ENCODE measurements at places on chromosomes 12 and 14. TPM values are rescaled to one million over a fixed set of nuclear protein-coding genes. Genes with fewer than 3 reads are reported as not detected.

DNA sequence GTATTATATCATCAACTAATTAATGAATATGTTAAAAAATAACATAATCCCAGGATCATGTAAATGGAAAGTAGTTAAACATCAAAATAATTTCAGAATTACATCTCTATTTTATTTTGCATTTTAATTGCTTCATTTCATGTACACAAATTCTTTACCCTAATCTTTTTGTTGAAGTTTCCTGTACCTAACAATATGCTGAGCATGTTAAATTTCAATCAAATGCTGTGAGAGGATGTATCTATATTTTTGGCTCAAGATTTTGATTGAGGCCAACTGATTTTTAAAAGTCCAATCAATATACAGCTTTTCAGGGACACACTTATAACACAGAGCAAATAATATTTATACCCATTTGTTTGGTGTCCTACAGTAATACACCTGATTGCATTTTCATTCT lies 6.4 kb downstream of the GPRC5D start:
- no peak overlapping the region for H3K4me3 ChIP-seq
- no peak overlapping the region for H3K27ac ChIP-seq
- H3K36me3 ChIP-seq, result no peaks in the 10 kb centered on the region
- H3K27me3 ChIP-seq, result no peaks in the 10 kb centered on the region
- no peak for DNase-seq
- no peaks in the 10 kb centered on the region for H3K4me1 ChIP-seq

The NPFF gene
- not detected for total RNA-seq

DNA sequence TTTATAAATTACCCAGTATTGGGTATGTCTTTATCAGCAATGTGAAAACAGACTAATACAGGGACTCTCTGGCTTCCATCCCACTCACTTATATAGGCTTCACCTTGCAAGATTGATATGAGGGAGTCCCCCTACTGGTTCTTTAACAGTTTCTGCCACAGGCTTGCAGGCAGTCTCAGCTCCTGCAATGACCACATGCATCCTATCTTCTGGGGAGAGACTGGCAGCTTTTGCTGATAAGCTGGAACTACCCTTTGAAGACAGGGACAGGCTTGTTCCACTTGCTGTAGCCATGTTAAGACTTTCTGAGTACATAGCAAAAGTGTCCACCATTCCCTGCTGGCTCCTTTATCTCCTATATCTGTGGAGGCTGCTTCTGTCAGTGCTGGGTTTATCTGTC lies 531.7 kb upstream of the FLRT2 start:
- no peaks in the 10 kb centered on the region for H3K4me1 ChIP-seq
- no peaks in the 10 kb centered on the region for H3K36me3 ChIP-seq
- H3K27ac ChIP-seq, result no peak overlapping the region
- H3K4me3 ChIP-seq, result no peak overlapping the region
- no peaks in the 10 kb centered on the region for H3K27me3 ChIP-seq

The DYNLL1 gene
- total RNA-seq, result 490 TPM

DNA sequence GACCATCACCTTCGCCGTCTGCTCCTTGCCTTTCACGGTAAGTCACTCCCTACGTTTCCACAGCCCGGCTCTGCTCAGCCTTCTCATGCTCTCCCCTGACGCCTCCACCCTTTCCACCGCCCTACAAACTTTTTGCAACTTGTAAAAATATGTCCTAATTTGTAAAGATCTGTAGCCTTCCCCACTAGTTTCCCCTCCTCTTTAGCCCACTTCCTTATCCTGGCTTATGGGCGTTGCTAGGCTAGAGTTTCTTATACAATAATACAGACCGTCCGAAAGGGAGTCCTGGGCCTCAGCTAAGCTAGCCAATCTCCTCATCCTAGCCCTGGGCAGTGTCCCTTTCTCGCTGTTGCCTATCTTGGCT lies 1.2 kb downstream of the PTGER2 start:
- H3K4me1 ChIP-seq, result peaks cover 17% of the 10 kb centered on the region
- no peaks in the 10 kb centered on the region for H3K36me3 ChIP-seq
- no peak overlapping the region for H3K27ac ChIP-seq
- peak overlapping the region; percentile 76 for H3K4me3 ChIP-seq

DNA sequence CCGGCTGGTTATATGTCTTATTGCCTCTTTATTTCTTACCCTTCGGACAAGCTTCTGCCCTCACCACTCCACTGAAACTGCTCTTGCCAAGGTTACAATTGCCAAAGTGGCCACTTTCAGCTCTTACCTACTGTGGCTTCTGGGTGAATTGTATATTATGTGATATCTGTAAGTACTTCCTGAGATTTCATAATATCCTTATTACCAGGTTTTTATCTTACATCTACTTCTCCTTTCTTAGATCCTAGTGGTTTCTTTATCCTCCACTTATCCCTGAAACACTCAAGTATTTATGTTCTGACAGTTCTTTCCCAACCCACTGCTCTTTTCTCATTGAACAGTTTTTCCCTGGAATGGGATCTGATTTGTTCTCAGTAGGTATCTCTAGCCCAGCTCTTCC lies 10.5 kb downstream of the CELA1 start:
- no peaks in the 10 kb centered on the region for H3K27me3 ChIP-seq
- no peak overlapping the region for H3K27ac ChIP-seq
- no peak overlapping the region for H3K4me3 ChIP-seq
- H3K36me3 ChIP-seq, result no peaks in the 10 kb centered on the region

The WNT1 gene
- total RNA-seq, result not detected

DNA sequence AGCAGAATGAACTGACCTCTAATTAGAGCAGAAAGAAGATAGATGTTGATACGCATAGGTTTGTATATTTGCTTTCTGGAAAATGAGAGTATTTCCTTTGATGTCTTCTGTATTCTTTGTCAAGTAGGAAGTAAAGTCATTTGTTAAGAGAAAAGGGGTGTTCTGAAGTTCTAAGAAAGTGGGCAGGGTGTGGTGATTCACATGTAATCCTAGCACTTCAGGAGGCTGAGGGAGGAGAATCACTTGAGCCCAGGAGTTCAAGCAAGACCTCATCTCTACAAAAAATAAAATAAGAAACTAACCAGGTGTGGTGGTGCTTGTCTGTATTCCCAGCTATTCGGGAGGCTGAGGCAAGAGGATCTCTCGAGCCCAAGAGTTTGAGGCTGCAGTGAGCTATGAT lies 2.8 kb downstream of the RHNO1 start:
- no peak for DNase-seq
- no peak overlapping the region for H3K27ac ChIP-seq
- no peaks in the 10 kb centered on the region for H3K27me3 ChIP-seq
- H3K36me3 ChIP-seq, result no peaks in the 10 kb centered on the region
- no peak overlapping the region for H3K4me3 ChIP-seq

DNA sequence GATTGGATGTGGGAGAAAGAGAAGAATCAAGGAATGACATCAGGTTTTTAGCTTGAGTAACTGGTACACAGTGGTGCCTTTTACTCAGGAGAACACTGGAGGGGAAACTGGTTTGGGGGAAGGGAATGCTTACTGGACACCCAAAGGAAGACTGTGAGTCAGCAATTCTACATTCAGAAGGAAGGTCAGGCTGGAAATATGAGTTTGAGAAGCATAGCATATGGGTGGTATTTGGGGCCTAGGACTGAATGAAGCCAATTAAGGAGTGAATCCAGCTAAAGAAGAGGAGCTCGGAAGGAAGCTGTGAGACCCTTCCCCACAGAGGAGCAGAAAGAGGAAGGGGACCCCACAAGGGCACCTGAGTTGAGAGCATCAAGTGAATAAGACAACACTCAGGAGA lies 35.4 kb downstream of the DMAC2L start:
- no peaks in the 10 kb centered on the region for H3K27me3 ChIP-seq
- no peak overlapping the region for H3K4me3 ChIP-seq
- H3K4me1 ChIP-seq, result peaks cover 42% of the 10 kb centered on the region
- no peaks in the 10 kb centered on the region for H3K36me3 ChIP-seq

DNA sequence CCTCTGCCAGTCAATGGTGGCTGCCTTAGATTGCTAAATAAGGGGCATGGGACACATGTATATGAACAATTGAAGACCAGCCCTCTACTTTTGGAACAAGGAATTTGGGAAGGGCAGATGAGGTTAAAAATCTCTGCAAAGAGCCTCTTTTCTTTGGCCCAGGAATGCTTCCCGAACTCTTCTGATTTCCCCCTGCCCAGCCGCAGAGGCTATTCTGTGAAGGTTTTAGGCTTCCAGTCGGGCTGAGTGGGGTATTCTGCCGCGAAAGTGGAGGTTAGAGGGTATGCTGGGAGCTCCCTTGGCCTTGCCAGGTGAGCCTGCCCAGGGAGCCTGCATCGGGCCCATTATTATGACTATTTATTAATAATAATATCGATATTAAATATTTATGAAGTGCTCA lies 1.2 kb downstream of the POU6F1 start:
- H3K4me1 ChIP-seq, result peaks cover 17% of the 10 kb centered on the region
- DNase-seq, result no peak
- H3K27ac ChIP-seq, result no peak overlapping the region
- no peaks in the 10 kb centered on the region for H3K27me3 ChIP-seq
- H3K36me3 ChIP-seq, result no peaks in the 10 kb centered on the region
- H3K4me3 ChIP-seq, result peak overlapping the region; percentile 67

GRCh38 chr14:66643344-66643743 lies 135.4 kb downstream of the GPHN start:
- DNase-seq, result peak; percentile 25
- peaks cover 3% of the 10 kb centered on the region for H3K4me1 ChIP-seq
- no peak overlapping the region for H3K4me3 ChIP-seq
- no peaks in the 10 kb centered on the region for H3K27me3 ChIP-seq
- no peaks in the 10 kb centered on the region for H3K36me3 ChIP-seq

DNA sequence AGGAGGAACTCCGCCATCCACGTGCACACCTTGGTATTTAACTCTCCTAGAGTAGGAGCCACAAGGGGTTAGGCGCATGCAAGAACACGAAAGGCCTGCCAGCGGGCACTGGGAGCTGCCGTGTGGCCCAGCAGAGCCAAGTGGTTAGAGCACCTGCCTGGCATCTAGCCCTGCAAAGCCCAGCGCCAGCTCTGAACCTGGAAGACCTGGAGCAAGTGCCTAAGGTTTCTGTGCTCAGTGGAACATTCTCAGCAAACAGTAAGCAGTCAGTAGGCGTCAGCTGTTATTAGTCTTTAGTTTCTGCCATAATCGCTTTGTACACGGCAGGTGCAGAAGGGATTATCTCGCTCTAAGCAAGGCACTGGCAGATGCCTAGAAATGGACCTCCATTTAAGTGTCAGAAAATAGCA lies 55.4 kb downstream of the SETD3 start:
- H3K36me3 ChIP-seq, result no peaks in the 10 kb centered on the region
- no peak overlapping the region for H3K27ac ChIP-seq
- no peak for DNase-seq
- H3K4me1 ChIP-seq, result peaks cover 8% of the 10 kb centered on the region
- no peaks in the 10 kb centered on the region for H3K27me3 ChIP-seq

- no peaks in the 10 kb centered on the region for H3K36me3 ChIP-seq
- DNase-seq, result peak; percentile 92
- H3K4me1 ChIP-seq, result peaks cover 7% of the 10 kb centered on the region
- H3K27ac ChIP-seq, result no peak overlapping the region
- H3K4me3 ChIP-seq, result no peak overlapping the region
- no peaks in the 10 kb centered on the region for H3K27me3 ChIP-seq
Measured at GRCh38 chr12:92561543-92561899, 141.3 kb upstream of the PLEKHG7 start.

DNA sequence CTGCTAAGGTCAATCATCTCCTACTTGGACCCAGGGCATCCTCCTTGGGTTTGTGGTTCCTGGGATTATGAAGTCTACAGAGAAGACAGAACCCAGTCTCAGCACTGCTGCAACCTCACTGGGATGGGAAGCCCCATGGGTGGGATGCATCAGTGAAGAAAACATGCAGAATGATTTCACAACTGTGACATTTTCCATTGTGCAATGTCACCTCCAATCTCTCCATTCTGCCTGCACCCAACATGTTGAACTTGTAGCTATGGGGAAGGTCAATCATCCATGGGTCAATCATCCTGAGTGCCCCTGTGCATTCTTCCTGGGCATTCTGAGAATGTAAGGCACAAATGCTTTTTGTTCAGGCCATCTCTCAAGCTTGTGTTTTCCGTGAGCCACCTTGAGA lies 1004.4 kb upstream of the TMEM132C start:
- no peak overlapping the region for H3K27ac ChIP-seq
- DNase-seq, result no peak
- H3K36me3 ChIP-seq, result no peaks in the 10 kb centered on the region

- no peaks in the 10 kb centered on the region for H3K36me3 ChIP-seq
- peaks cover 21% of the 10 kb centered on the region for H3K27me3 ChIP-seq
- no peak overlapping the region for H3K27ac ChIP-seq
- no peak overlapping the region for H3K4me3 ChIP-seq
- peaks cover 15% of the 10 kb centered on the region for H3K4me1 ChIP-seq
Measured at GRCh38 chr14:47678157-47678556, 2.8 kb upstream of the MDGA2 start.

DNA sequence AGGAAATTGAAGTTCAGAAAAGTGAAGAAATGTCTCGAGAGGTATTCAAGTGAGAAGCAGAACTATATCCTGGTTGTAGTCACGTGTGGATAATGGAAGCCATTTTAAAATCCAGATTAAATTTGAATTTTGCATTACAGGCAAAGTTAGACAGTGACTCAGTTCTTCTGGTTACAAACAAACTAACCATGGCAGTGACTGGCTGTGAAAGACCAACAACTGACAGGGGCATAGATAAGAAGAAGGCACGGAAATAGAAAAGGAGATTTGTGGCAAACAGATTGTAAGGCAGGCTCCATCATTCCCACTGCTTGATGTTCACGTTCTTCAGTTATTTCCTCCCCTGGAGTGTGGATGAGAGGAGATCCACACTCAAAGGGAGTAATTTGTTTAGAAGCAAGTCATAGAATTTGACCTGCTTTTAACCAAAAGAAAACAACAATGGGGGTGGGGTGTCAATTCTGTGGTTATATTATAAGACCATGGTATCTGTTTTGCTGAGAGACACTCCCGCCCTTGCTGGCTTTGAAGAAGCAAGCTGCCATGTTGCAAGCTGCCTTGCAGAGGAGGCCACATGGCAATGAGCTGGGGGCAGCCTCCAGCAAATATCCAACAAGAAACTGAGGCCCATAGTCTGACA lies 795.3 kb downstream of the VRK1 start:
- no peak overlapping the region for H3K27ac ChIP-seq
- H3K36me3 ChIP-seq, result no peaks in the 10 kb centered on the region

The ESPL1 gene
- total RNA-seq, result 1.2 TPM

DNA sequence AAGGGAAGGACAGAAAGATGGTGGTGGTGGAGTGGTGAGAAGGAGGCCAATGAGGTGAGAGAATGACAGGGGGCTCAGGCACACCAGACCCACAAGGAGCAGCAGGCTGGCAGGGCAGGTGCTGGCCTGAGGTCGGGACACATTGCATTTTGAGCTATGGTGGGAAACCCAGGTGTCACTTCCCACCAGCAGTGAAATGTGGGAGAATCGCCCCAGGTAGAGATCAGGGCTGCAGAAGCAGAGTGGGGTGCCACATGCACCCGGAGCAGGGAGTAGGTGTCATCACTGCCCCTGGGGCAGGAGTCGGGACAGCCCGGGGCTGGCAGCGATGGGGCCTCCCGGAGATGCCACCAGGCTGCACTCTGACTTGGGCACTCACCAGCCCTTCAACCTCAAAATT lies 315.8 kb downstream of the BCL11B start:
- no peaks in the 10 kb centered on the region for H3K27me3 ChIP-seq
- DNase-seq, result no peak
- peaks cover 24% of the 10 kb centered on the region for H3K4me1 ChIP-seq
- no peak overlapping the region for H3K4me3 ChIP-seq

All from astrocyte (in vitro differentiated cells and primary cell).